ENCODE measurements at places on chromosomes 2 and 18.

- no peak for DNase-seq
Measured at GRCh38 chr2:129755786-129756185, 223.7 kb upstream of the RAB6C start.

DNA sequence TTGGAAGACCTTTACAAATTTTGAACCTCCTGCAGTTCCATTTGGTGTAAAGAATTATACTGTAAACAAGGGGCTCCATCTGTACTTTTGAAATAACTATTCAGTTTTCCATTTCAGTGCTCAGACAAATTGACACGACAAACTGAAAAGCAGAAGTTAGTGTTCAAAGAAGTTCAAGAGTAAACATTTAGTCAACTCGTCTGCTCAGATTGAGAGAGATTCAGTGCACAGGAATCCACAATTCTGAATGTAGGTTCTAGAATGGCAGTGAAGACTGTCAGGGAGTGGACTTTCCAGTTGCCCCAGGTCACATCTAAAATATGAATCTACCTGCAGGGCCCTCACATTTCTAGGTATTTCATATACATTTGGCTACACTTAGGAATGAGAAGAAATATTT, 322.3 kb upstream of the TCF4 start:
- peak; percentile 91 for DNase-seq

DNA sequence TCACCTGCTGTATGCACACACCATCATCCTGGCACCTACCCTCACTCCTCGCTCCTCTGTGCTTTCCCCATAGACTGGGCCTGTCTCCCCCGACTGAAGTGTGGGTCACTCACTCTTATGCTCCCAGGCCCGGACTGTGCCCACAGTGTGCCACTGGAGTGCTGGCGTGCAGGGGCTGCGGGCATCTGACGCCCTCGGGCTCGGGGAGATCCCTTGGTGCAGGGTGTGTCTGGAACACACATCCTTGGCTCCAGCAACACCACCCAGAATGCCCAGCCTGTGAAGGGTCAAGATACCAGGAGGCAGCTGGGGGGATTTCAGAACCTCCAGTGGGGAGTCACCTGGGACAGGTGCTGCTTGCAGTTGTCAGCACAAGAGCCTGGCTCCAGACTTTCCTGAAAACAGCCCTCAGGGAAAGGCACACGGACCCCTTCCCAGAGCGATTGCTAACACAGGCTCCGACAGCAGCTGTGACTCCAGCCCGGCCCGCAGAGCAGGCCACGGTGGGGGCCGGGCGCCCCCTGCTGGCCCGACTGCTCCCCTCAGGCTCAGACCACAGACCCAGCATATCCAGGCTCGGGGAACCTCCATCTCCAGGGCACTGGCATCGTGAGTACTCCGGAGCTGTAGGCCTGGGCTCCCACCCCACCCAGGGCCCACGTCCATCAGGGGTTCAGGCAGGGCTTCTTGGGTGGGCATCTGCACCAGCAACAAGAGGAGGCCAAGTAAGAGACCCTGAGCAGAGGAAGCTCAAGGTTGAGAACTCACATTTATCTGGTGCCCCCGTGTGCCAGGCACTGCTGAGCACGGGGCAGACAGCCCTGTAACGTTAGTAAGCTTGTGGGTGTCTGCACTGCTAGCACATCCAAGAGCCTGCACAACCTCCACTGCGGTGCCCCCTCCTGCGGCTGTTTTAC, 8.6 kb downstream of the HS1BP3 start:
- peak; percentile 63 for DNase-seq

- DNase-seq, result no peak
Measured at GRCh38 chr2:3703236-3703756, at the start of gene DCDC2C. Gene DCDC2C, plus strand, starts transcription at chr2:3703575. Its CDS starts 177 bp downstream, at chr2:3703752.

DNA sequence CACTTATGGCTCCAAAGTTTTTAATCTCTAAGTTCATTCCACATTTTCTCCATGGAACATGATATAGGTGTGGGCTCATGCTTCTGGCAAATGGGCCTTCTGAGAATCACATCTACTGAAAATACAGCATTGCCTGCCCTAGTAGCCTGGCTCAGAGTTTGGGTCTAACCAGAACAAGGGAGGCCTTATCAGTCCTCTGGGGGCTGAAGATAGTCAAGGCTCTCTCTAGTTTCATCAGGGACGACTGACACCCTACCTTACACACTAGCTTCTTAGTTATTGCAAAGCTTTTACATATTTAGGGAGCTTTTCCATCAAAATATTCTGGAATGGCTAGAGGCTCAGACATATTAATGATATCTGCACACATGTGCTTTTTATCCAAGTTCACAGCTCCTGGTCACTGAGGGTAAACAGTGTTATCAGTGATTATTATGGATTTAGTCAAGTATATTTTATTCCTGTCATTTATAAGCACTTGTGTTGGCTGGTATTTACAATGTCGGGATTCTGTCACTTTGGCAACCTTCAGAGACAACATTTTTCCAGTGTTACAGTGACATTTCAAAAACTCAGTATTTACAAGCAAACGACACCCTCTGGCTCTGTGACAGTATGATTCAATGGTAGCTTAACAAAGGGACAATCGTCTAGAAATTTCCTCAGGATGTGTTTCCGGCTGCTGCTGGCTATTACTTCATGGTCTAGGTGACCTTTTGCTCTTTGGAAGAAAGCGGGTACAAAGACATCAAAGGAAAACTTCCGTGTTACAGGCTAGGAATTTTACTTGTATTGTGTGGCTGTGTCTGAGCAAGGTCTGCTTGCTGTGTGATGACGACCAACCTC, 200.6 kb downstream of the TCF4 start:
- DNase-seq, result no peak

DNA sequence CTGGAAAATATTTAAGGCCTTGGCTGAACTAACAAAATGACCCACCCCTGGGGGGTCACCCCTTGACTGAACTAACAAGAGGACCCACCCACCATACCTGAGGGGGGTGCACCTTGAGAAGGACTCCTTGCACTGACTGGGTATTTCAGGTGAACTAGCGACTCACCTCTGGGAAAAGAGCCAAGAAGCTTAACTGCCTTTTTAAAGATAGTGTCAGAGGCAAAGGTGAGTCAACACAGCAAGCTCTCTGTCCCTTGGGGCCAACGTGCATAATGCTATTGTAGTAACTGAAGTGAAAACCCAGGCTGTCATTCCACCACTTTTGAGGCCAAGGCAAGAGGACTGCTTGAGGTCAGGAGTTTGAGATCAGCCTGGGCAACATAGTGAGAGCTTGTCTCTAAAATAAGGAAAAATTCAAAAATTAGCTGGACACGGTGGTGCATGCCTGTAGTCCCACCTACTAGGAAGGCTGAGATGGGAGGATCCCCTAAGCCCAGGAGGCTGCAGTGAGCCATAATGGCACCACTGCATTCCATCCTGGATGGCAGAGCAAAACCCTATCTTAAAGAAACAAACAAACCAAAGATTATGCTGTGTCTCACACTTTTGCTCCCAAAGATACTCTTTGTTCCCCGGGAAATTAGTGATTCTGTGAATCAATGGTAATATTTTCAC, 36.4 kb upstream of the ZCCHC2 start:
- peak; percentile 82 for DNase-seq

GRCh38 chr2:100954044-100954420, 48.1 kb upstream of the RPL31 start:
- no peak for DNase-seq

GRCh38 chr2:31707992-31708391, 127.3 kb upstream of the SRD5A2 start:
- DNase-seq, result no peak

GRCh38 chr2:30141136-30141535, 5.7 kb upstream of the YPEL5 start:
- DNase-seq, result no peak

GRCh38 chr18:71450257-71450656, 1093.9 kb downstream of the CBLN2 start:
- no peak for DNase-seq

DNA sequence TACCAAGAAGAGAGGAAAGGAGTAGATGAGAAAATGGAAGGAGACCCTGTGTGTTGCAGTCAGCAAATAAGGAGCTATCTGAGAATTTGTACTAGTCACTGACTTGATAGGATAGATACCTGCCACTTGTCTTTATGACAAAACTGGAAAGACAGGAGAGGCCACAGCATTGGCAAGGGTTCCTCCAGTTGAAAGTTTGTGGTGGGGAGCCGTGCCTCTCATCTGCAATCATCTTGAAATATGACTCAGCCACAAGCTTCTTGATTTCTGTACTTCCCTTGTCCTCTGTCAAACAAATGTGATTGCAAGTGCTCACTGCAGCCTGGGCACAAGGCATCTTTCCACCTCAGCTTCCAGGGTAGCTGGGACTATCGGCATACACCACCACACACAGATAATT, 99.1 kb downstream of the GREB1L start:
- DNase-seq, result no peak

DNA sequence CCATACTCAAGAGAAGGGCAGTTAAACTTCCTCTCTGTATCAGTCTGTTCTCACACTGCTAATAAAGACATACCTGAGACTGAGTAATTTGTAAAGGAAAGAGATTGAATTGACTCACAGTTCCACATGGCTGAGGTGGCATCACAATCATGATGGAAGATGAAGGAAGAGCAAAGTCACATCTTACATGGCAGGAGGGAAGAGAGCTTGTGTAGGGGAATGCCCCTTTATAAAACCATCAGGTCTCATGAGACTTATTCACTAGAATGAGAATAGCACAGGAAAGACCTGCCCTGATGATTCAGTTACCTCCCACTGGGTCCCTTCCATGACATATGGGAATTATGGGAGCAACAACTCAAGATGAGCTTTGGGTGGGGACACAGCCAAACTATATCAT, 1.4 kb upstream of the IL36B start:
- DNase-seq, result no peak

DNA sequence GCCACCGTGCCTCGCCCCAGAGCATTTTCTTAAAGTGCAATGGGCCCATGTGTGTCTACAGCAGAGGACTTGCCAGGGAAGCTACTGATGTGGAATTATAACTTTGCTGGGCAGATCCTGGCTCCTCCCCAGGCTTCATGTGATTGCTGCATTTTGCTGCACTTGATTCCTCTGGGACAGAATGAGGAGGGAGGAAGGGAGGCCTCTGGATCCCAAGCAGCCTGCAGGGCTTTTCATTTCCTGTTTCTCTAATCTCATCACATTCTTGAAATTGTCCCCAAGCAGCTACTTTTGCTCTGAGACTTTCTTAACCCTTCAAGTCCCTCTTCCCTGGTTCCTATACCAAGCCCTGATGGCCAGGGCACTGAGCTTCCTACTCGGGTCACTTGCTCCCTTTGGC, 134.4 kb upstream of the SEC11C start:
- peak; percentile 45 for DNase-seq

- no peak for DNase-seq
Measured at GRCh38 chr18:5519448-5520298, 24.1 kb downstream of the EPB41L3 start.

DNA sequence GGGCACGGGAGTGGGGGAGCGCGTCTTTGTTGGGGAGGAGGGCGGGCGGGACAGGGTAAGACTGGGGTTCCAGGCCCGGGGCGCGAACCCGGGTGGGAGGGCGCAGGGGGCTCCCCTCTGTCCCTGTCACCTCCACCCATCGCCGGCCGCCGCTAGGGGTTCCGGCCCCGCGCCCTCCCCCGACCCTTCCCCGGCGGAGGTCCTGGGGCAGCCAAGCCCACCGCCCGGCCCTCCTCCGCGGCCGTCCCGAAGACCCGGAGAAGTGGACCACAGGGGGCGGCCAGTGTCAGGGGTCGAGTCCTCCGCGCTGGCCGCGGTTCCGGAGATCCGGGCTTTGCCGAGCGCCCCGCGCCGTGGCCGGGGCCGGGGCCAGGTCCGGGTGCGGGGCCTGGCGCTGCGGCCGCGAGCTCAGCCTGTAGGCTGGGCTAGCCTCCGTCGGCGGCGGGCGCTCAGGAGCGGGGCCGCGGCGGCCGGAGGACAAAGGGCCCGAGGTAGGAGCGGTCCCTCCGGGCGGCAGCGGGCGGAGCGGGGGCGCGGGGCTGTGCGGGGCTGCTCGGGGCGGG, 16.6 kb upstream of the E2F6 start:
- no peak for DNase-seq

DNA sequence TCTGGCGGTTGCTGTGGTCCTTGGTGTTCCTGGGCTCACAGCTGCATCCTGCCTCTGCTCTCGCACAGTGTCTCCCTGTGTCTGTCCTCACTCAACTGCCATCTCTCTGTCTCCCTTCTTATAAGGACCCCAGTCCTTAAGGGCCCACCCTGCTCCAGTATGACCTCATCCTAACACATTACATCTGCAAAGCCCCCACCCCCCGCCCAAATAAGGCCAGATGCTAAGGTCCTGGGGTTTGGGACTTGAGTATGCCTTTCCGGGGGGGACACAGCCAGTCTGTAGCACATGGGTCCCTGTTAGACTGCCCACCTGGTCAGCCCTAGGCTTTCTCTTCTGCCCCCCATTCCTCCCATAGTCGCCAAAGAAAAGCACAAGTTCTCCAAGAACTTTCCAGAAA, 40.7 kb downstream of the FER1L5 start:
- no peak for DNase-seq

- no peak for DNase-seq
Measured at GRCh38 chr2:201880579-201880978, 74.2 kb downstream of the CDK15 start.

DNA sequence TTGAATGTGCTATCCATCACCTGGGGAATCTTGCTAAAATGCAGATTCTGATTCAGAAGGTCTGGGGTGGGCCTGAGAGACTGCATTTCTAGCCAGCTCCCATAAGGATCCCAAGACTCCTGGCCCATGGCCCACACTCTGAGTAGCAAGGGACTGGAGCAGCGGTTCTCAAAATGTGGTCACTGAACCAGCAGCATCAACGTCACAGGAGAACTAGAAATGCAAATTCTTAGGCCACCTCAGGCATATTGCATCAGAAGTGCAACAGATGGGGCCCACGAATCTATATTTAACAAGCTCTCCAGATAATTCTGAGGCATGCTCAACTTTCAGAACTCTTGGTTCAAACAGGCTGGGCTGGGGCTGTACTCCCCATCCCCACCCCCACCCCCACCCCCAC, 74.6 kb downstream of the DHRS9 start:
- DNase-seq, result no peak

DNA sequence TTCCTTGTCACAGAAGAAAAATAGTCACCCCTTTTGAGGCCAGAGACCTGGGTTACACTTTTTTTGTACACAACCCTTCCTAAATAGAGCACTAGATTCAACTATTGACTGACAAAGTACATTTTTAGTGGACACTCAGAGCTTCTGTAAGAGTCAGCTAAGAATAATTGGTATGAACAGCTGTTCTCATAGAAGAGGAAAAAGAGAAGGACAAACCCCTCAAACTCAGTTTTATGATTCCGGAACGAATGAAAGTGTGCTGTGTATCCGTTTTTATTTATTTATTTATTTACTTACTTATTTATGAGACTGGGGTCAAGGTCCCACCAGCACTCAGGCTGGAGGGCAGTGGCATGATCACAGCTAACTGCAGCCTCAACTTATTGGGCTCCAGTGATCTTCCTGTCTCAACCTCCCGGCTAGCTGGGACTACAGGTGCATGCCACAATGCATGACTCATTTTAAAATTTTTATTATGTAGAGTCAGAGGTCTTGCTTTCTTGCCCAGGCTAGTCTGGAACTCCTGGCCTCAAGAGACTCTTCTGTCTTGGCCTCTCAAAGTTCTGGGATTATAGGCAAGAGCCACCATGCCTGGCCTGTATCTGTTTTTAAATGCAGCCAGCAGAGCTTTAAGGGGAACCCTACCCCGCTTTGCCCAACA, 36.0 kb upstream of the FZD5 start:
- DNase-seq, result peak; percentile 65

GRCh38 chr18:78753240-78753639, 226.4 kb upstream of the SALL3 start:
- DNase-seq, result no peak

GRCh38 chr2:145090841-145091761, 571.2 kb upstream of the ZEB2 start:
- DNase-seq, result no peak

GRCh38 chr2:188969236-188969635, 4.9 kb upstream of the COL3A1 start:
- DNase-seq, result no peak

Measured in trophoblast cell (in vitro differentiated cells and primary cell).